ENCODE measurements at places on chromosomes 11 and 22.

DNA sequence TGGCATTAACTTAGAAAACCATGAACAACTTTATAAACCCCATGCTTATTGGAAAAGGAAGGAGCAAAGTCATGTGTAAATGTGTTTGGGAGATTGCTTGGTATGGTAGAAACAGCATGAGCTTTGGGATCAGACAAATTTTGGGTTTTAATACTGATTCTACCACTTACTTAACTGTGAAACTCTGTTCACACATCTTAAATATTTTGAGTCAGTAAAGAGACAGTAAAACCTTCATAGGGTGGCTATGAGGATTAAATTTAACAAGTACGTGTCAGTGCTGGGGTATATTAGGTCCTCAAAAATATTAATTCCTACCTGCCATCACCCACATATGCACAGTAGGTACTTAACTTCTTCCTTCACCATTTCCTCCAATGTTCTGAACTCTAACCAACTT lies 96.5 kb downstream of the CD44 start:
- DNase-seq = no peak

DNA sequence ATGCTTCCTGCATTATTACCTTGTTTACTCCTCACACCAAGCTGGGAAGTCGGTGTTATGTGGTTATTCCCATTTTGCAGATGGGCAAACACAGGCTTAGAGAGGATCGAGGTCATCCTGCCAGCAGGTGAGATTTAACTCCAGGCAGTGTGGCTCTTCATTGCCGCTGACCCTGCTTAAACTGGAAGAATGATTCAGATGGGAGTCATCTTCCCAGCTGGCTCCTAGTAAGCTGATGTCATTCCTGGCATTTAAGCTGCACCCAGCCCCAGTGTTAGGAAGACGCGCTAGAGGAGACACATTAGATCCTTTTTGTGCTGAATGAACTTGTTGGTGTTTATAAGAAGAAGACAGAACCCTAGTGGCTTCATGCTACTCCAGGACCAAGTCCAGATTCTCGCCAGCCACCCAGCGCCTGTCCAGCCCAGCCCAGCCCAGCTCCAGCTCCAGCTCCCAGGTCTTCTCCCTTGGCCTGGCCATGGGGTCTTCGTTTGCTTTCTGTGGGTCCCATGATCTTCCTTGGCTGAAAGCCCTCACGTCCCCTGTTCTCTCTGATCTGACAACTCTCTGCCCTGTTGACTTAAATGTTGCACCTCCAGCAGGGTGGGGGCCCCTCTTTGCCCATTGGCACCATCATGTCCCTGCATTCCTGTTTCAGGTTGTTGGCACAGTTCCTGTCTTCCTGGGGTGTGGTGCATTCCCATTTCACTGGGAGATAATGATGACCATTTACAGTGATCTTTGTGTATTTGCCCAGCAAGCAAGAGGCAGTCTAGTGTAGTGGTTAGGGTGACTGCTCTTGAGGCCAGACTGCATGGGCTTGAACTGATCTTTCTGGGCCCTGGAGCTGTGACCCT lies 13.6 kb downstream of the PARVB start:
- DNase-seq = no peak

- DNase-seq = no peak
These were observed 30.8 kb downstream of the BLID start for GRCh38 chr11:122085264-122085663.

DNA sequence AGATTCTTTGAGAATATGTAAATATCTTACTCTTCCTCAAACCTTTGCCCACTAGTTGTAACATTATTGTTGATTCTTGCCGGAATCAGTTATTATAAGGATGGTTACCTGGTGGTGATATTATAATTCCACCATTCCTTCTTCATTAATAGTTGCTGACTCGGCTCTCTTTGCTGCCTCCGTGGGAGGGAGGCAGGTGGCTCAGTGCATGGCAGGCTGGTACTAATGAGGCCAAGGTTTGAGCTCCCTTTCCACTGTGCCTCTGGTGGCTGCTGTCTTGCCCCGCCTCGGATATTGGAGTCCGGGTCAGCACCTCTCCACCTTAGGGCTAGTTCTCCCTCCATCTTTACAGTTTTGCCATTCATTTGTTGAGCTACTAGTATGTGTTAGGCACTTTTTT lies 12.7 kb downstream of the CD6 start:
- no peak for DNase-seq

DNA sequence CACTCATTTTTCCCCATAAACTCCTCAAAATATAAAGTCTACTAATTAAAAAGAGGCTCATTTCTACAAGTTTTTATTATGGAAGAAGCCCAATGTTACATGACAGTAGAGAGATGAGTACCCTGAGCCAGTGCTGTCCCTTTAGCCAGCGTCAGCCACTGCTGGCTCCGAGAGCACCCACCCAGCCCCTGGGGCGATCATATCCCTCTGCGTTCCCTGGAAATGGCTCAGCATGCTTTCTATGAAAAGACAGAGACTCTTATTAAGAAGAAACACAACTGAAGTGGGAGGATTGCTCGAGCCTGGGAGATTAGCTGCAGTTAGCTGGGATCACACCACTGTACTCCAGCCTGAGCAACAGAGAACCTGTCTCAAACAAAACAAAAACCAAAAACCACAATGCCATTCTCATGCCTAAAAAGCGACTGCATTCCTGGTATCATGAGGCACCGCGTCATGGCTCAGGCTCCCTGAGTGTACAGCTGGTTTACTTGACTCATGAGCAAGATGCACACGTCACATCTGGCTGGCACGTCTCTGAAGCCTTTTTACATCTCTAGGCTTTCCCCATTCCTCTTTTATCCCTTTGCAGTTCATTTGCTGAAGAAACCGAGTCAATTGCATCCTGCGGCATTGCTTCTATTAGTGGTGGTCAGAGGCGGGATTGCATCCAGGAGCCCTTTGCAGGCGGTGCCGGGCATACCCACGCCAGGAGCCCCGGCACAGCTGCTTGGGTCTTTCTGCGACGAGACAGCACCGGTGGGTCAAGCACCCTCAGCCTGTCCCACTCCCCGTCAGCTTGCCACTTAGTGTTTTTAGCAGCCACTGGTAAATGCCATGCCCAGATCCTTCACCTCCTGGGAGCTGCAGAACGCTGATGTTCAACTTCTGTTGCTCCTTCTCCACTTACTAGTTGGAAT lies 119.9 kb downstream of the CTTN start:
- DNase-seq = no peak

DNA sequence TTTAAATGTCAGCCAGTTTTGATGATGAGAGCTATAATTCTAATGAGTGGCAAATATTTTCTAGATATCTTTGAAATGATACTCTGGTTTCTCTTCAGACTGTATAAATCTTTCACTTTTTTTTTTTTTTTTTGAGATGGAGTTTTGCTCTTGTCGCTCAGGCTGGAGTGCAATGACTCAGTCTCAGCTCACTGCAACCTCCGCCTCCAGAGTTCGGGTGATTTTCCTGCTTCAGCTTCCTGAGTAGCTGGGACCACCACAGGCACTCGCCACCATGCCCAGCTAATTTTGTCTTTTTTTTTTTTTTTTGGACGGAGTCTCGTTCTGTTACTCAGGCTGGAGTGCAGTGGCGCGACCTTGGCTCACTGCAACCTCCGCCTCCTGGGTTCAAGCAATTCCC lies 113.6 kb downstream of the TEAD1 start:
- no peak for DNase-seq

- DNase-seq = no peak
These were observed 16.9 kb downstream of the IL18BP start for GRCh38 chr11:72015511-72016061.
